Urinary bladder (tissue), 4 donors: ENCODE measurements at places on chromosomes 12 and 14.

DNA sequence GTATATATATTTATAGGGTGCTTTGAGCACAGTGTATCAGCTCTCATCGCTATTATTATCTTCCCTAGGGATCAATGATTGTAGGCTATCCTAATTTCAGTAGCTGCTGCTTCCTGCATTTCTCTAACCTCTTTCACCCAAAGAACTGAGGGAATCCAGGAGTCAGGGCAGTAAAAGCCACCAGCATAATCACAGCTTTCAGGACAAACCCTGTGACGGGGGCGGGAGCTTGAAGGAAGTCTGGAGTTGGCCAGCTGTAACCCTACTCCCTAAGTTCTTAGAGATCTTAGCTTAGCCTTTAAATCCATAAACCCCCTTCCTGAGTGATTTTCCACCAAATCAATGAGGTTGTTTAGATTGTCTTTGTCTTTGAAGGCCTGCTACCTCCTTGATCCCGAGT, 33.7 kb downstream of the FLVCR2 start:
- no peak for DNase-seq

DNA sequence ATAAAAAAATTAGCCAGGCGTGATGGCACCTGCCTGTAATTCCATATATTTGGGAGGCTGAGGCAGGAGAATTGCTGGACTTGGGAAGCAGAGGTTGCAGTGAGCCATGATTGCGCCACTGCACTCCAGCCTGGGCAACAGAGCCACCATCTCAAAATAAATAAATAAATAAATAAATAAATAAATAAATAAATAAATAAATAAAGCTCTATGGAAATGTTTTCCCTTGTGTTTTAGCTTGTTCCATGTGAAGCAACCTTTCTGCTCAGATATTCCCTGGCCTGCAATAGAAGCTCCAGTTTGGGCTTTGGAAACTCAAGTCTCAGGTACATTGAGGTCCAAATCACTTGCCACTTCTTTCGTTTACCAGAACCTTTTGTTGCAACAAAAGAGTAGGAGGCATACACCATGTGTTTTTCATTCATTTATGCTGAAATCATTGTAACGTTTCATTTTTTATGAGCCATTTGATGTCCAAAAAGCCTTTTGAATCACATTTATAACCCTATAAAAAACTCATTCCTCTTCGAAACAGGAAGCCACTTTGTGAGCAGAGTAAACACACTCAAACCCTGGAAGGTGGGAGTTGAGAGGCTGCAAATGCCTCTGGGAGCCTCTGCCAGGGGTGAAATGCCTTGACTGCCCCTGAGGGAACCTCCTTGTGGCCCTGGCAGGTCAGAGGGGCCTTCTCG, 376.6 kb upstream of the TBX3 start:
- DNase-seq, result peak; percentile 79

DNA sequence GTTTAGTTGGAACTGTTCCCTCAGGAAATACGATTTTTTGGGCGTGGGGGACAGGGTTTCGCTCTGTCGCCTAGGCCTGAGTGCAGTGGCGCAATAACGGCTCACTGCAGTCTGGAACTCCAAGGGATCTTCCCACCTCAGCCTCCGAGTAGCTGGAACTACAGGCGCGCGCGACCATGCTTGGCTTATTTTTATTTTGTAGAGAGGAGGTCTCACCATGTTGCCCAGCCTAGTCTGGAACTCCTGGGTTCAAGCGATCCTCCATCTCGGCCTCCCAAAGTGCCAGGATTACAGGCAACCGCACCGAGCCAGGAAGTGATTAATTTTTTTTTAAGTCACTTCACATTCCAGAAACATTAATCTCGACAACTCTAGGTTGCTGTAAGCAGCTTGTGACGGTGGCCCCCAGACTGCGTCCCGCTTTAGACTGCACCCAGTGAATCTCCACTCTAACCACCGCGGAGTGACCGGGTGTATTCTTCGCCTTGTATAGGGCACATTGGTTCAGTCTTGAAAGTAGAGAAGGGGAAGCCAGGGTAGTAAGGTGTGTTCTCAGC, 830 bp upstream of the MIS18BP1 start:
- DNase-seq, result no peak

DNA sequence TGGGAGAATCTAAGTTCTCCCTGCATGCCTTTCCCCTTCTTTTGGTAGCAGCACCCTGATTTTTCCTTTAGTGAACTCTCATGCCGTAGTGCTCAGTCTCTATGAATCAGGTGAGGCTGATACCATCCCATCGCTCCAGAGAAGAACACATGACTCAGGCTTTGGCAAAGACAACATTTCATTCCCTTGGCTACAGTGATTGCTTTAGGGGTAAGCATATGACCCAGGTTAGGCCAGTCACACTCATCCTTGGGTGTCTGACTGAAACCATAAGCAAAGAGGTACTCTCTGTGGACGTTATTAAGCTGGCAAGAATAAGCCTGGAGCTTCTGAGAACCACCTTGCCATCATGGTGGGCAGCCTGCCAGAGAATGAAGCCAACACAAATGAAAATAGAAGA, 141.8 kb downstream of the MYRFL start:
- no peak for DNase-seq

GRCh38 chr12:51951843-51952722, 584 bp downstream of the ACVR1B start:
- DNase-seq, result no peak

- DNase-seq, result no peak
These were observed 230.3 kb downstream of the AACS start for GRCh38 chr12:125295550-125295949.

DNA sequence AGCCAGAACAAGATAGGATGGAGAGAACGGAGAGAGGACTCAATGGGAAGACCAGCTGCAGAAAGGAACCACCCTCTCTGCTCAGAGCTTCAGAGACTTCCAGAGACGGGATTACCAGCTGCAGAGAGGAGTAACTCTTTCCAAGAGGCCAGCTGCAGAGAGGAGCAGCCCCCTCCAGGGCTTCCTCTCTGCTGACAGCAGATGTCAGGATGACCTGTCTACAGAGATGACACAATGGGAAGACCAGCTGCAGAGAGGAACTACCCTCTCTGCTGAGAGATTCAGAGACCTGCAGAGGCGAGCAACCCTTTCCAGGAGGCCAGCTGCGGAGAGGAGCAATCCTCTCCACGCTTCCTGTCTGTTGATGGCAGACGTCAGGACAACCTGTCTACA, 61.8 kb downstream of the KLRG1 start:
- no peak for DNase-seq

GRCh38 chr12:46470975-46471374, 98.4 kb upstream of the SLC38A2 start:
- DNase-seq, result no peak

GRCh38 chr12:69851976-69852375, 26.9 kb downstream of the MYRFL start:
- DNase-seq, result no peak

- no peak for DNase-seq
These were observed 203.7 kb downstream of the PTPRO start for GRCh38 chr12:15526033-15526432.

GRCh38 chr12:6605421-6606330, 1.5 kb downstream of the CHD4 start:
- DNase-seq, result no peak

- DNase-seq, result no peak
These were observed 161.4 kb downstream of the NDUFA12 start for GRCh38 chr12:94841904-94842610.

DNA sequence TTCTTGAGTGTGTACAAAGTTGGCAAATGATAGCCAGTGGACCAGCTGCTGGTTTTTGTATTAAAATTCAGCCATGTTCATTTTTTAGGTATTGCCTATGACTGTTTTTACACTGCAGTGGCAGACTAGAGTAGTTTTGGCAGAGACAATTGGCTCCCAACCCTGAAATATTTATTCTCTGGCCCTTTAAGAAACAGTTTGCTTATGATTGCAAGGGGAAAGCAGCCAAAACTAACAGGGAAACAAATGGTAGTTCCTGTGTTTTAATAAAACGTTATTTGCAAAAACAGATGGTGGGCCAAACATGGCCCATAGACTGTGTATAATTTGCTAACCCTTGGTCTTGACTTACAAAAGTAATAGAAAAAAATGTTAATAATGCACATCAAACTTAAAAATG, 110.2 kb downstream of the ALX1 start:
- no peak for DNase-seq

DNA sequence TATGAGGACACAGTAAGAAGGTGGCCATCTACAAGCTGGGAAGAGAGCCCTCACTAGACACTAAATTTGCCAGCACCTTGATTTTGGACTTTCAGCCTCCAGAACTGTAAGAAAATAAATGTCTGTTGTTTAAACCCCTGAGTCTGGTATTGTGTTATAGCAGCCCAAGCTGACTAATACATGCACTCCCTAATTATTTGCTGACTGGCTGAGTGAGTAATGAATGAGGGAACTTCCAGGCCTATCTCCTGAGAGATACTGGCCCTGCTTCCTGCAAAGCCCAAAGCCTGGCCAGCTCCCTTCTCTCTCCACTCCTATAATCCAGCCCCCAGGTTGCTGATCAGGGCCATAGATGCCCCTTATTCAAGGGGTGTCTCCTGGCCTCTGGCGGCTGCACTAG, 120.0 kb upstream of the NOS1 start:
- DNase-seq, result no peak

GRCh38 chr12:106179086-106179485, 40.3 kb upstream of the NUAK1 start:
- DNase-seq, result no peak

- DNase-seq, result no peak
These were observed 258.3 kb upstream of the STXBP6 start for GRCh38 chr14:25308244-25308643.

GRCh38 chr14:54643696-54644176, 76.8 kb downstream of the SAMD4A start:
- no peak for DNase-seq

DNA sequence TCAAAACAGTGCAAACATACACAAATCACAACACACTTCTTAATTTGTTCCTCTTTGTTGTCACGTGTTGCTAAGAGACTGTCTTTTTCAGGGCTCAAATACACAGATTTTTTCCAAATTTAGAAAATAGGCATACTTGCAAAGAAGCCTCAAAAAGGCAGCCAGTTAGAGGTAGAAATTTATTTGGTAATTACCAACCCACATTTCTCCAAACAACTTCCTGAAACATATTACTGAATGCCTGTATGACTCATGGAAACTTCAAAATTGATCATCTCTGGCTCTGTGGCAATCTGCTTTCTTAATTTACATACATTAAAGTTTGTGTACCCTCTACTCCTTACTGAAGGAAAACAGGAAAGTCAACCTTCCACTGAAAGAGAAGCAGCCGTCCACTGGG, 36.4 kb downstream of the PPM1H start:
- DNase-seq, result no peak

GRCh38 chr12:105882404-105882803, 256.4 kb downstream of the NUAK1 start:
- peak; percentile 72 for DNase-seq

DNA sequence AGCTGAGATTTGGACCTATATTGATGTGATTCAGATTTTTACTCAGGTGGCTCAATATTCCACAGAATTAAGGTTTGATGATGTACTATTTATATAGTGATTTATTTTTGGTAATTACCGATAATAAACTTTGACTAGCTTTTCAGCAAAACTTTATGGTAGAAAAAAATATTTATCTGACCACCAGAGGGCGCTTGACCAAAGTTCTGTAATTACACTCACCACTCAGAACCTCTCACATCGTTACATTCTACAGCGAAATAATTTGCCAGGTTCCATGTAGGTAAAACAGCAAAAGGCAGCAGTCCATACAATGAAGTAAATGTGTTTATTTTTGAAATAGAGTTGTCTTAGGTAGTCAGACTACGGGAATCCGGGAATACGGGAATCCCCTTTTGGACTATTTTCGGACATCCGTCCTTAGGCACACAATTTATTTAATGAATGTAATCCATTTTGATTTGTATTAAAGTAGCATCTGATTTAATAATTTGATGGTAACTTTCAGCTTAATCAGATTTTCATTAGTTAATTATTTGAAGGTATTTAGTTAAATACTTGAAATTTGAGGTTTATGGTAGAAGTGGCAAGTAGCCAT, 143.0 kb upstream of the DDHD1 start:
- DNase-seq, result no peak

DNA sequence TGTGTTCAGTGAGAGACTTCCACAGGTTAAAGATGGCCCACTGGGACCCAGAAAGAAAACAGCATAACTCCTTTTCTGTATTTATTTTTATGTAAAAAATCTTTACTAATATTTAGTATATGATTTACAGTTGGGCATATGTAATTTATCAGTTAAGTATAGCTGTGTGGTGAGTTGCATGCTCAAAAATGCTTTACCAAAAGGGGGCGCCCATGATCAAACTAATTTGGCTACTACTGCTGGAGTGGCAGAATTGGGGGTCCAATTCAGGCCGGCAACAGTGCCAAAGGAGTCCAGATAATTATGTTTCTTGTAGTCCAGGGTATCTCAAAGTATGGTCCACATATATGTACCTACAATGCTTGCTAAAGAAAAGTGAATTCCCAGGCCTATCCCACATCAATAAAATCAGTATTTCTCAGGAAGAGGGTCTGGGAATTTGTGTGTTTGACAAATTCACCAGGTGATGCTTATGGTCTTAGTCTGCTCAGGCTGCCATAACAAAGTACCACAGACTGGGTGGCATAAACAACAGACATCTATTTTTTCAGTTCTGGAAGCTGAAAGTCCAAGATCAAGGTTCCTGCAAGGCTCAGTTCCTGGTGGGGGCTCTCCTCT, 152.0 kb downstream of the KTN1 start:
- DNase-seq, result no peak

GRCh38 chr12:66280561-66280960, 21.7 kb upstream of the HELB start:
- no peak for DNase-seq

DNA sequence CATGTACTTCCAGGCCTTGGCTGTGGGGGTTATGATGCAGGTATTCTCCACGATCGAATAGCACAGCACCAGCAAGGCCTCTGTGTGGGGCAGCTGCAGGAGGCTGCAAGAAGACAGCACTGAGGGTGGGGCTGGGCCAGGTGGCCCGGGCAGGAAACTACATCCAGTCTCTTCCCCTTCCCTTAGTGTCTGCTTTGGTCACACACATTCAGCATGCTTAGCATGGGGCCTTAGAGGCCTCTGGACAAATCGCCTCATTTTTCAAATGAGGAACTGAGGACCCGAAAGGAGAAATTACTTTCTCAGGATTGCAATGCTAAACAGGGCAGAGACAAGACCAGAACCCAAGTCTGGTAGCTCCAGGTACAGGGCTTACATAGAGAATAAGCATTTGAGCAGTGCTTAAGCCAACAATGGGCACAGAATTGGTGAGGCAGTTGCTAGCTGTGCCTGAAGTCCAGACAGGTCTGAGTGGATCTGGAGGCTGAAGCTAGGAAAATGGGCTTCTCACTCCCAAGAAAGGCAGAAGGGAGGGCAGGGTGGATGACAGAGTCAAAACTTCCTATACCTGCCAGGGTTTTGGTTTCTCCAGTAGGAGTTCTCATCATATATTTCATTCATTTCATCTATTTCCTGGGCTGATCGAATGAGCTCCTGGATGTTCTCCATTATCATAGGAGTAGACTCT, 3.5 kb downstream of the ACRBP start:
- DNase-seq, result no peak
